ENCODE measurements at places on chromosomes 5 and 9.
A peak's percentile ranks its signal among the peaks of the same experiment; 100 is the strongest.

- DNase-seq, result no peak
Measured at GRCh38 chr9:95985440-95986055, 110.1 kb downstream of the ERCC6L2 start.

- DNase-seq, result no peak
Measured at GRCh38 chr9:1400983-1401382, 350.8 kb downstream of the DMRT2 start.

DNA sequence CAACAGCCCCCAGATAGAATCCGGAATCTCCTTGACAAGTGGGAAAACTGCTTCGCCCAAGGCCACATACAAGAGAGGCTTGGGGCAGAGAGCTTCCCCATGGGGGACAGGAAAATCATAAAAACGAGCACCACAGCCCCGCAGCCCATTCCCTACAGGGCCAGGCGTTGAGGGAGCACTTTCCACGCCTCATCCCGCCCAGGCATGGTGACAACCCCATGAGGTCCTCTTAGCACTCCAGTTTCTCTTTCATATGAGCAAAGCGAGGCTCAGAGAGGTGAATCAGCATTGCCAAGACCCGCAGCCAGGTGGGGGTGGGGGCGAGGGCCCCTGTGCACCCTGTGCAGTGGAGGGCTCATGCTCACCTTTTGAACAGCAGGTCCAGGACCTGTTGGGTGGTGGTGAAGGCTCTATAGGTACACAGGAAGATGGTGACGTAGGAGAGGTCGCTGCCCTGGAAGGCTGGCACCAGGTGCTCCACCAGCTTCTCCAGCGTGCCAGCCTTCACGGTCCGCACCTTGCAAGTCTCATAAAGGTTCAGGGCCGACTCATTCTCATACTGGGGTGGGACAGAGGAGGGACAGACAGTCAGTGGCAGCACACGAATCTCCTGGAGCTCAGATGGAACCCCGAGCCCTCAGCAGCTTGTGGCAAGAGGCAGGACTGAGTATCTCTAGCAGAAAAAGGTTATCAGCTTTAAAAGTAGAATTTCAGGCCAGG, 10.9 kb downstream of the RALGDS start:
- DNase-seq, result no peak

DNA sequence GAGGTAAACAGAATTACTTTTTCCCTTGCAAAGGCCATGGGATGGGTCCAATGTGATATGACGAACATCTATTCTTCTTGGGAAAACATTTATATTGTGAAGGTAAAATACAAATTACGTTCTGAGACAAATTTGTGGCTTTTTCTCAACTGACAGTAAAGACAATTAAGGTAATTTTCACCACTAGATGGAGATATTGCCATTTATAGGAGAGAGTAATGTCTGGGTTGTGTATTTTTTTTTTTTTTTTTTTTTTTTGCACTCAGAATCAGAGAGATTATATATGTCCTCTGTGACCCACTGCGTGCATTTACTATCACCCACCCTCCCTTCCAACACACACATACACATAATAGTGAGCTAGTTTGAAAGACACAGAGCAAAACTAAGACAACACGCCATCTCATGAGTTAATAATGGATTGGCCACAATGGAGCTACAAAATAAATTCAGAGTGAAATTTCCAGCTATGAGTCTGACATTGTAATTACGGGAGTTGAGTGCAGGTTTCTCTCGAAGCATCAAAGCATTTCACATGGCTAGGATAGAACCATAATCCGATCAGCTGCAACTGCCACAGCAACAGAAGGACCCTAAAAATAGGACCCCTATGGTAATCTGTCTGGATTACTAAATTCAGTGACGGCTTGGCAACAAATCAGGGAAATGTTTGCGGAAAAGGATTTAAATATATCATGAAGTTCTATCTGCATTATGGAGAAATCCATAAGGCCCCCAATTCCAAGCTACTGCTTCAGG, 49.2 kb downstream of the ANXA1 start:
- DNase-seq, result peak; percentile 88

DNA sequence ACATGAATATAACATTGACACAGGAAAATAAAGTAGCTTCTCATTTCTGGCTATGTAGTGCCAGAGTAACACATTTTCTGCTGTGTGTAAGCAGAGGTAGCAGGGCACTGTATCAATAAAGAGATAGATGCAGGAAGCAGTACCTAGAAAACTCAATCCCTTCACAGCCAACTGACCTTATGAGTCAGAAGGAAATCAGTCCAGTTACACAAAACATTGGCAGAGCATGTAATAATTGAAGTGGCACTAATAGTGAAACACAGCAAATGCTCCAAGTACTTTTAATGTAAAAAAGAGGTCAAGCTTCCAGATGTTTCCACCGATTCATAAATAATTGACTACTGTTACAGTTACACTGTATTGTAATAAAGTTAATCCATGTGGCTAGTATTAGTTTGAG, 706.6 kb downstream of the EFNA5 start:
- DNase-seq, result no peak

DNA sequence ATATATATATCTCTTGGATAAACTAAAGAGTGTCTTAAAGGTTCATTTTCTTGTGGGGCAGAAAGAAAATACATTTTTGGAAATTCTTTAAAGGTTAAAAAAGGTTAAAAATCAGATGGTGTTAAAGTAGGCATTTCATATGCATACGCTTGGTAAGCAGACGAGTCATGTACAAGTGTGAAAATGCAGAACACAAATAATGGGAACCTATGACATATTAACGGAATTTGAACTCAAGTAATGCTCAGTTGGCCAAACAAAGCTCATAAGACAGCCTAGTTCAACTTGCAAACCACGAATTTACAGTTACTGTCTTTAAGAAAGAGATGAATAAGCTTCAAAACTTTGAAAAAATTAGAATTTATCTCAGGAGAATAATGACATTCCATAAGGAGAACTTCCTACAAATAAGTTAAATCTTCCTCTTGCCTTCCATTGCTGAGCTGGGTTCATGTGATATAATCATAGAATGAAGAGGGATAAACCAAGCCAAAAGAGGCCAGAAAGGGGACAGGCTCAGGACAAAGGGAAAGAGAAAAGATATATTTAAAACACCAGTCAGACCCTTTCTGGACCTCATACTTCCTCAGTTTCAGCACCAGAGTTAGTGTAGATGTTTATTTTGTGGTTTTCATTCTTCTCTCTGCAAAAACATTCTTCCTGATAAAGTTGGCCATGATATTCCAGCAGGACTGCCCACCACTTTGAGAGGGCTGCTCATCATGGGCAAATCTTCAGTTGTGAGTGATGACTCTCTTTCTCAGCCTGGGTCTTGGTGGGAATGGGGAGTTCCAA, 256.7 kb upstream of the CD180 start:
- no peak for DNase-seq

- no peak for DNase-seq
Measured at GRCh38 chr5:167305591-167306213, 985.7 kb upstream of the WWC1 start.

DNA sequence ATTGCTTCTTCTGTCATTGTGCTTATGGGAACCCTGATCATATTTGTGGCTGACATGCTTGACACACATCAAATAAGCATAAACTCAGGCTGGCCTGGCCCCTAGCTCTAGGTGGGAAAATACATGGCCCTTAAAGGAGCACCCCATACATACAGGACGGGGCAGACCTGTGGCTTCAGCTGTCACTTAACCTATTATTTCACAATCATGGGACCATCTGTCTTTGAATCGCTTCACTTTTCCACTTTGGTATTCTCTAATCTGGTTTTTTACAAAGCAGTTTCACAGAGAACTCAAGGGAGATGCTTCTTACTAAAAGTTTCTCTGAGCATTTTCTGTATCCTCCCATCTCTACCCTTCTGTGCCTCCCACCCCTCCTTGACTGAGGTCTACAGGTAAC, 34.6 kb upstream of the LRRTM2 start:
- no peak for DNase-seq

- DNase-seq, result no peak
Measured at GRCh38 chr9:125906893-125907292, 159.7 kb downstream of the PBX3 start.

DNA sequence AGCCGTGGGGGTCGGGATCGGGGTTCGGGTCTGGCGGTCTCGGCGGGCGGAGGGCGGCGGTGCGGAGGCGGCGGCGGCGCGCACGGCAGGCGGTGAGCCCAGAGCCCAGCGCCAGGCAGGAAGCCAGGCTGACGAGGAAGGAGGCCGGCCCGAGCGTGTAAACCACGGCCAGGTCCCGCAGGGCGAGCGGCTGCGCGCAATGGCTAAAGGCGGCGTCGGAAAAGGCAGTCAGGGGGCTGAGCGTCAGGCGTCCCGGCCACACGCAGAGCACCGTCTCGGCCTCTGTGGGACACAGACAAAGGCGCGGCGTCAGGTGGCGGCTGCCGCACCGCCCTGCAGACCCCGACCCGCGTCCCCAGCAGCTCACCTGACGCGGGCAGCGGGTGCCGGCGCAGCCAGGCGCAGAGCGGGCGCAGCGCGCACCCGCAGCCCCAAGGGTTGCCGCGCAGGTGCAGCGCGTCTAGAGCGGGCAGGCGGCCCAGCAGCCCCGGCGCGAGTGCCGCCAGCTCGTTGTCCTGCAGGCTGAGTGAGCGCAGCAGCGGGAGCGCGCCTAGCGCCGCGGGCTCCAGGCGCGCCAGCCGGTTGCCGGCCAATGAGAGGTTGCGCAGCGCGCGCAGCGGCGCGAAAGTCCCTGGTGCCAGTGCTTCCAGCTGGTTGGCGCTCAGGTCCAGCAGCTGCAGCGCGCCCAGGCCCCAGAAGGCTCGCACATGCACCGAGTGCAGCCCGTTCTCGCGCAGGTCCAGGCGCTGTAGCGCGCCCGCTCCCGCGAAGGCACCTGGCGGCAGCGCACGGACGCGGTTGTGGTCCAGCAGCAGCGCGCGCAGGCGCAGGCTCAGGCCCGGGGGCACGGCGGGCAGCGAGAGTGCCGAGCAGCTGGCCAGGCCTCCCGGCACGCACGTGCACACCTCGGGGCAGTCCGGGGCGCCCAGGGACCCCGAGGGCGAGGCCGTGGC, 671 bp downstream of the LRRC26 start:
- no peak for DNase-seq

- no peak for DNase-seq
Measured at GRCh38 chr9:129552064-129552463, 68.8 kb downstream of the C9orf50 start.

DNA sequence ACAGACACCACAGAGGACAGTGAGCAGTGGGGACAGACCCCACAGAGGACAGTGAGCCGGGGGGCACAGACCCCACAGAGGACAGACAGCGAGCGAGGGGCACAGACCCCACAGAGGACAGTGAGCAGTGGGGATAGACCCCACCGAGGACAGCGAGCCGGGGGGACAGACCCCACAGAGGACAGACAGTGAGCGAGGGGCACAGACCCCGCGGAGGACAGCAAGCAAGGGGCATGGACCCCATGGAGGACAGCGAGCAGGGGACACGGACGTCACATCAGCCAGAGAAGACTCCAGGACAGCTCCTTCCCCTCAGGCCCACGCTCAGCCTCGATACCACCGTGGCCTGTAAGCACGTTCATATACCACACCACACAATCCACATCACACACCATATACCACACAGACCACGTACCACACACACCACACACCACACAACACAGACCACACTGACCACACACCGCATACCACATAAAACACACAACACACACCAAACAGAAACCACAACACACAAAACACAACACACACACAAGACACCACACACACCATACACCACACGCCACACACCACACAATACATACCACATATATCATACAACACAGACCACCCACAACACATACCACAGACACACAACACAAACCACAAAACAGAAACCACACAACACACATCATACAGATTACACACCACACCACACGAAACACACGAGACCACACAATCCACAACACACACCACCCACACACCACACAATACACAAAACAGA, 5.2 kb upstream of the ZDHHC11 start:
- DNase-seq, result no peak

DNA sequence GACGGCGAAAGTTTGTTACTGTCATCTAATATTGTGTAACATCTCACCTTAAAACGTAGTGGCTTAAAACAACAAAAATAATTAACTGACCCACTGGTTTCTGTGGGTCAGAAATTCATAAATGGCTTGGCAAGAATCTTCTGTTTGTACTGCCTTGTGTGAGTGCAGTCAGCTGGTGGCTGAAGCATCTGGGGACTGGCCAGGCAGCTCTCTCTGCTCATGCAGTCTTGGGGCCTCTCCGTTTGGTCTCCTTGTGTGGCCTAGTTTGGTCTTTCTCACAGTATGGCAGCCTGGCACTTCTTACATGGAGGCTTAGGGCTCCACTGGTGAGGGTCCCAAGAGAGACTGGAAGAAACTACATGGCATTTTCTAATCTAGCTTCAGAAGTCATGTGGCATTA, 49.0 kb upstream of the CTXN3 start:
- no peak for DNase-seq

DNA sequence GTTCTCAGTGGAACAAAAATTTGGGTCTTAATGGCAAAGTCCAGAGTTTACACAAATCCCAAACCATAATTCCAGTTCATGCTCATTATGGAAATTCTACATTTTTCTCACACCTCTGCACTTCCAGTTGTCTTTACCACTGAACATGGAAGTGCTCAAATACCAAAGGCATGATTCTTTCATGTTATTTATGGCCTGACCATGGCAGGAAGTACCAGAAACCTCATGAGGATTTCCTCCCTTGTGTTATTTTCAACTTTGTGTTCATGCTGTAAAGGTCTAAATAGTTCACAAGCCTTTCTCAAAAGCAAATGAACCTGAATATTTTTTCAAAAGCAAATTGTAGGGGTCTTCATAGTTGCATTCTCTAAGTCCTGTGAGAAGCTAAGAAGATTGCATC, 82.0 kb upstream of the ITGA1 start:
- DNase-seq, result no peak

DNA sequence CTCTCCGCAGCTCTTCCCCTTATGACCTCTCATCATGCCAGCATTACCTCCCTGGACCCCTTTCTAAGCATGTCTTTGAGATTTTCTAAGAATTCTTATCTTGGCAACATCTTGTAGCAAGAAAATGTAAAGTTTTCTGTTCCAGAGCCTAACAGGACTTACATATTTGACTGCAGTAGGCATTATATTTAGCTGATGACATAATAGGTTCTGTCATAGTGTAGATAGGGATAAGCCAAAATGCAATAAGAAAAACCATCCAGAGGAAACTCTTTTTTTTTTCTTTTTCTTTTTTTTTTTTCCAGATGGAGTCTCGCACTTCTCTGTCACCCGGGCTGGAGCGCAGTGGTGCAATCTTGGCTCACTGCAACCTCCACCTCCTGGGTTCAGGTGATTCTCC, 20.7 kb upstream of the IL13 start:
- DNase-seq, result no peak

DNA sequence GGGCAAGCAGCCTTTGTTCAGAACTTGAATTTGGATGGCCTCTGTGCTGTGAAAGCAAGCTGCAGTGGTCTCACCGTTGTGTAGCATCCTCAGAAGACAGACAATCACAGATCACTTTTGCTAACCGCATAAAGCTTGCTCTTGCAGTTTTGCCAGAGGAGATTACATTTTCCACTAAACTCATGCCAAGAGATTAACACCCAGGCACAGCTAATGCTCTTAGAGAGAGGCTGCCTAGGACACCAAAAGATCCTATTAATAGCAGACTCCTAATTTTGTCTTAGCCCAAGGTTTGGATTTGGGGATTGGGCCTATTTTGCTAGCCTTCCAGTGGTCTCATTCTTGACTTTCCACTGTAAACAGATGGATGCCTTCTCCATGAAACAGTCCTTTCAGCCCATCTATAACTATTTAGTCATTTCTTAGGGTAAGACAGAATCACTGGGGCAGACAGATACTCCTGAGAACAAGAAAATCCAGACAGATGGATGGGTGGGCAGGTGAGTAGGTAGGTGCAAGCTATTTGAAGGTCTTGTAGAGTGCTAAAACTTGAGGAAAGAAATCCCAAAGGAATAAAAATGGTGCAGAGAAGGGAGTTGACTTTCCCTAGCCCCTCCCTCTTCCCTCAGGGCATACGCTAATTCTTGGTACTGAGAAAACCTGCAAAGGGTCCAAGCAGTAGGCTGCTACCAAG, 506.2 kb downstream of the SPOCK1 start:
- DNase-seq, result no peak

All from inflammatory macrophage treated with lipopolysaccharide for 1 hour (primary cell).